Mucosa of descending colon (tissue), 3 donors: ENCODE measurements at places on chromosomes 3 and 15.

DNA sequence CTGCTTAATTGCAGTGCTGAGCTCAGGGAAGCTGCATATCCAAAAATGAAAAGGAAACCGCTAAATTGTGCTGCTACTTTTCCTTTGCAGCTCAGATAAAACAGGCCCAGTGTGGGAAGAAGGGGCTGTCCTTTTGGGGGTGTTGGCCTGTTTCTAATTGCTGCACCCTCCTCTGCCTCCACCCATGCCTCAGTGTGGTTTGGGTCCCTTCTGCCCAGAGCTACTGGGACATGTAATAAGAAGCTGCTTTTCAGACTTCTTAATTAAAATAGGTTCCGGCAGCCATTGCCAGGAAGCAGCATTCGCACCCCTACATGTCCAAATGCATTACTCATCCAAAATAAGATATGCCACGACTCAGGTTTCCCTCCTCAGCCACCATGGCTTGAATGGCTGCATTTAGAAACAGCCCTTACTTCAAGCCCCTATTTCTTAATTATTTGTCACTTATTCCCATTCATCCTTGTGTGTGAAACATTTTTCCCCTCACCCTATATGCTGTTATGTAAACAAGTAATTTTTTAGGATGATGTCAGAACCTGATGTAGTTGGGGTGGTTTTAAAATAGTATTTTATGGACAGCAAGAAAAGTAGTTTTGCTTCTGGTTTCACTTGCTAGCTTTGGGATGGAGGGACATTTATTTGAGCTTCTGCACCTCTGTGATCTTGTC, 235.9 kb upstream of the CTDSPL start:
- no peak for DNase-seq

DNA sequence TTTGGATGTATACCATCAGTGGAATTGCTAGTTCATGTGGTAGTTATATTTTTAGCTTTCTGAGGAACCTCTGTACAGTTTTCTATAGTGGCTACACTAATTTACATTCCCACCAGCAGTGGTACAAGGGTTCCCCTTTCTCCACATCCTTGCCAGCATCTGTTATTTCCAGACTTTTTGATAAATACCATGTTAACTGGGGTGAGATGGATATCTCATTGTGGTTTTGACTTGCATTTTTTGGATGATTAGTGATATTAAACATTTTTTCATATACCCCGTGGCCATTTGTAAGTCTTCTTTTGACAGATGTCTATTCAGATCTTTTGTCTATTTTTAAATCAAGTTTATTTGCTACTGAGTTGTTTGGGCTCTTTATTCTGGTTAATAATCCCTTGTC, 455.6 kb upstream of the RARB start:
- no peak for DNase-seq

GRCh38 chr15:57698243-57698642, 8.3 kb upstream of the POLR2M start:
- no peak for DNase-seq

DNA sequence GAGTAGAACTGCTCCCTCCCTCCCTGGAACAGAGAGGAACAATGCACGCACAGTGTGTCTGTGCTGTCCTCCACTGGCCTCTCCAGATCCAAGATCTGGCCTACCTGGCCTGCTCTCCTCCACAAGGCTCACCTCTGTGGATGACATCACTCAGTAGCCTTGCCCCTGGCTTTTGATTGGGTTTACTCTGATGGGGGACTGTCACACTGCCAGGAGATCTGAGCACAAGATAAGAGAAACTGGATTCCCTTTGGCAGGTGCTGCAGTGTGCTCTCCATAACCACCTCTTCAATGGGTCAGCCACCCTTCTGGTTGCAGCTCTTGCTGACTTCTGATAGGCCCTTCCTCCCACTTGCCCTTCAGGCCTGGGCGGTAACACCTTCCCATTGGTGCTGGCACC, 22.6 kb upstream of the ANO10 start:
- no peak for DNase-seq
